ENCODE measurements at places on chromosomes 7 and 10.

DNA sequence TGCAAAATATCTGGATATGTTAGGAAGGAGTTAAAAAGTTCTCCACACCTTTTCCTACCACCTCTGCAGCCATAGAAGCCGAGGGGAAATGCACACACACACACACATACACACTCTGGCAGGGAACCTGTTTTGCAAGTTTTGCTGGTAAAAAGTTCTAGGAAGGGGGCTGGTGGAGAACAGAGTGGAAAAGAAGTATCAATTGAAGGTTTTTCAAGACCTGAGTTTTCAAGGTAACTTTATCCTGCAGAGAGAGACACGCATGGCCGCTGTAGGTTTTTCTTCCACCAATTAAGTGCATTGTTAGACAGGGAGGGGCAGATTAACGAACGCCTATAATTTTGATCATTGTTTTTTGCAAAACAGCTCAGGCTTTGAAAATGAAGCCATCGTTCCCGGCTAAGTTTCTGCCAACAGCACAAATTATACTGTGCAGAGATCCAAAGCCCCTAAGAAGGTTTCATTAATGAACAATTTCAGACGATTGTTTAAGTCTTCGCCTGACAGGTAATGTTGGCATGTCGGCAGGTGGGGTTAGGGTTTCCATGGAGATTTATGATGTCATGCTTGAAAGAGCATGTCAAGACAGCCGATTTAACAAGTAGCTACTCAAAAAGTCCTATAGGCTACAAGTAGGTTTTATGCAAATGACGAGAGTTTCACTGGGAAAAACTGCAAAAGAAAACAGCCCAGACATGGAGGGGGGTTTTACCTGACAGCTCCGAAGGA lies 29.7 kb downstream of the KIAA1217 start:
- DNase-seq: no peak

DNA sequence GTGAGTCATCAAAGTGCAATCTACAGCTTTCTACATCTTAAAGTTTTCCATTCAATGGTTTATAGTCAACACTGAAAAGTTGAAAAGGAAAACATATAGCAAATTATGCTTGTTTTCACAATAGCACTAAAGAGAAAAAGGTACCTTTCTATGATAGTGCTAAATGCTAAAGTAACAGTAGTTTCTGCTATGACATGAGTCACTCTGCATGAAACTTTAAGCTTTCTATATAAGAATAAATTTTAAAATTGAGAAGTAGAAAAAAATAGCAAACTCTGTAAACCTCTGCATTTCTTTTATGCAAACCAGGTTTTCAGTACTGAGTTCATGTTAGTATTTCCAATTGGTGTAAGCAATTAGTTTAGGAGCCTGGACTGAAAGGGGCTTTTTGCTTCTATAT lies 31.2 kb upstream of the TMEM168 start:
- no peak for DNase-seq

DNA sequence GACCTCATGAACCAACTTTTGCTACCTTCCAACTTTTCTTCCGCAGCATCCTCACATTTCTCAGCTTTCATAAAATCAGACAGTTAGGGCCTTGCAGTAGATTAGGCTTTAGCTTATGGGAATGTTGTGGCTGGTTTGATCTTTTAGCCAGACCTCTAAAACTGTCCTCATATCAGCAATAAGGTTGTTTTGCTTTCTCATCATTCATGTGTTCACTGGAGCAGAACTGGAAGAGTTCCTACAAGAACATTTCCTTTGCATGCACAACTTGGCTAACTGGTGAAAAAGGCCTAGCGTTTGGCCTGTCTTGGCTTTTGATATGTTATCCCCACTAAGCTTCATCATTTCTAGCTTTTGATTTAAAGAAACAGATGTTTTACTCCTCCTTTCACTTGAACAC lies 130.0 kb upstream of the LRRTM3 start:
- no peak for DNase-seq

DNA sequence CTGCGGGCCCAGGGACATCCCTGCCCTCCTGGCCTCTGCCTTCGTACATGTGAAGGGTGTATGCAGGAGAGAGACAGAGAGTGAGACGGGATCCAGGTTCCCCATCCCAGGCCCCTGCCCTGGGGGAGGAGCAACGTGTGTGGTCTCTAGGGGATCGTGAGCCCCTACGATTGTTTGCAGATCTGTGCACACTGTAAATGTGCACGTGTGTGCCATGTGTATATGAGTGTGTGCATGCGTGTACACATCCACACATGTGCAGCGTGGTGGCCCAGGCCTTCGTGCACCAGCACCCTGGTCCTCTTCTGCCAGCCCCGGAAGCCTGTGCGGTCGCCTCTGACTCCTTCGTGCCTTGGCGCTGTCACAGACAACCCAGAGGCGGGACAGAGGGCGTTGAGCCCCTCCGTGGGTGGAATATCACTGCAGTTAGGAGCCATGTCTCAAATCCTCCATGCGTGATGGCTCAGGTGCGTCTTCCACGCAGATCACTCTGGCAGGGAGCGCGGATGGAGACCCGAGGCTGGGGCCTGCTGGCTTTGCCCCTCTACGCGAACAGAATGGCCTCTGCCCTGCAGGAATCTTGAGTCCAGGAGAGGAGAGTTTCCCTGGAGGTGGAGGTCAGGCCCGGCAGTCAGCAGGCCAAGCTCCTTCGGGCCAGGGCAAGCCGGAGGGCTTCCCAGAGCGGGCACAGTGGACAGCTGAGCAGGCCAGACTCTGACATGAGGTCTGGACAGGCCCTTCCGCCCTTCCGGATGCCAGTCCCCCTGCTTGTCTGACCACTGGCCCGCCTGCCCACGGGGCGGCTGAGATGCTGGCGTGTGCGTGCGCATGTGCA lies 97.5 kb downstream of the UNCX start:
- DNase-seq: no peak

GRCh38 chr10:86671985-86672710 lies 3.8 kb downstream of the LDB3 start:
- no peak for DNase-seq

GRCh38 chr7:98238076-98238475 lies 14.0 kb downstream of the TECPR1 start:
- DNase-seq: no peak

- DNase-seq: no peak
Measured at GRCh38 chr10:80596391-80597257, 58.9 kb downstream of the SH2D4B start.

DNA sequence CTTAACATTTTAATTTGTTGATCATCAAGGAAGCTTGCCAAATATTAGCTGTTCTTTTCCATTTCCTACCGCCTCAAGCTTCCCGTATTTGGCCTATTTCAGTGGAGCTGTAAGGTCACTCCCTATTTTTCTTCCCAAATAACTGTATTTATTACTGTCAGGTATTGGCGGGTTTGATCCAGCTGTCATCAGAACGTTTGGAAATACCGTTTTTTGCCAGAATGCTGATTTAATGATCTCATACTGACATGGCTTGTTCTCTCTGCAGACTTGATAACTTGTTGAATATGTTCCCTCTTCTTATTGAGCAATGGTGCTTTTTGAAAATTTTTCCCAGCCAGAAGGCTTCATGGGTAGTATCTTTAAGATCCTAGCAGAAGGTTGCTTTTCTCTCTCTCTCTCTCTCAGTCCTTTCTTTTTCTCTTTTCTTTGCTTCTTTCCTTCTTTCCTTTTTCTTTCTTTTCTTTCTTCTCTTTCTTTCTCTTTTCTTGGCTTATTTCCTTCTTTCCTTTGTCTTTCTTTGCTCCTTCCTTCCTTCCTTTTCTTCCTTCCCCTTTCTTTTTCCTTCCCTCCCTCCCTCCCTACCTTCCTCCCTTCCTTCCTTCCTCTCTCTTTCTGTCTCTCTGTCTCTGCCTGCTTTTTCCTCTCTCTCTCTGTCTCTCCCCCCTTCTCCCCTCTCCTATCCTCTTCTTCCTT lies 42.1 kb downstream of the CUX1 start:
- no peak for DNase-seq

DNA sequence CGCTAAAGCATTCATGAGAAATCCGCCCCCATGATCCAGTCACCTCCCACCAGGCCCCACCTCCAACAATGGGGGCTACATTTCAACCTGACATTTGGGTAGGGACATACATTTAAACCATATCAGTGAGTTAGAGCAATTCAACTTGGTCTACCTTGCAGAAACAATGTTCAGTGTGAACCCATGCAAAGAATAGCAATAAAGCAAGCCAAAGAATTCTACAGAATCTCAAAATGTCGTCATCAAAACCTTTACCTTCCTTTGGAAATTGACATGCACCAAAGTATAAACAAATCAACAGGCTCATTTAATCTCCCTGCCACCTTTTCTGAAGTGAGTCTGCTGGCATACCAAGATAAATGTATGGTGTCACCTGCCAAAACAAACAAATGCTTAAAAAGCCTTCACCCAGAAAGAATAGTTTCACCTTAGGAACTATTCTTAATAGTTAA lies 68.8 kb upstream of the ABLIM1 start:
- DNase-seq: no peak

GRCh38 chr10:93110472-93111146 lies 36.9 kb downstream of the CYP26A1 start:
- DNase-seq: no peak

DNA sequence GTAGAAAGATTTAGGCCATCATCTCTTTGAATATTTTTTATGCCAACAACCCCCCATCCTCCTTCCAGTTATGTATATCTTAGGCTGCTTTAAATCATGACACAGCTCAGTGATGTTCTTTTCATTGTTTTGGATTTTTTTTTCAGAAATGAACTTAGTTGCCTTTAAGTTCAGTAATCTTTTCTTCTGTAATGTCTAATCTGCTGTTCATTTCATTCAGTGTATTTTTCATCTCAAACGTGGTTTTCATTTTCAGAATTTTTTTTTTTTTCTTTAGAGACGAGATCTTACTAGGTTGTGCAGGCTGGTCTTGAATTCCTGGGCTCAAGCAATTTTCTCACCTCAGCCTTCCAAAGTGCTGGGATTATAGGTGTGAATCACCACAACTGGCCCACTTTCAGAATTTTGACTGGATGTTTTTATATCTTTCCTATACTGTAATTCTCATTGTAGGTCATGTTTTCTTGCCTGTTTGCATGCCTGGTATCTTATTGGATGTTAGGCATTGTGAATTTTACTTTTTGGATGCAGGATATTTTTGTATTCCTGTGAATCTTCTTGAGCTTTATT lies 8.1 kb downstream of the ZNF487 start:
- no peak for DNase-seq

DNA sequence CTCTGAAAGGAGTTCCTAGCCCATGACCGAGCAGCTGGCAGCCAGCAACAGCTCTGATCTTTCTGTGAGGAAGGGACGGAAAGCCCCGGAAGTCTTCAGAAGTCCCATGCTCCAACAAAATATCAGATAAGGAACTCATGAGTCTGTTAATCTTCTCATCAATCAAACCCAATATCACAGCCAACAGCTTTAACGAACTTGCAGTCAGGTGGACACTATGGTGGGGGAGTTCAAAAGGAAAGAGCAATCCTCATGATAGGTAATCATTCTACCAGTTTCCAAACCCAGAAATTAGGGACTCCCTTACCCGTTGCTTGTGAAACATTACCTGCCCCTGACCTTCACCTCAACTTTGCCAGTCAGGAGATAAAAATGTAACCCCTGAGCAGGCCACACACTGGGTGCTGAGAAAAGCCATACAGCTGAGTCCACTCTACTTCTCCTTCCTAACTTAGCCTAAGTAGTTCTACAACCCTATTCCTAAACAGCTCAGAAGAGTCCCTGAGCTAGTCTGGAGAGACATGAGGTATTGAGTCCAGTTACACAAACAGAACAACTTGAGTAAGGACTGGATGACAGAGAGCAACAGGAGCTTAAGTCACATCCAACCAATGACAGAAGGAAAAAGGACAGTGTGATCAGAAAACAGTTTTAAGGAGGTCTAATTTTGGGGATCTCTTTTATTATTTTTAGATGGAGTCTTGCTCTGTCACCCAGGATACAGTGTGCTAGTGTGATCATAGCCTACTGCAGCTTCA lies 2.2 kb downstream of the NDST2 start:
- DNase-seq: no peak

DNA sequence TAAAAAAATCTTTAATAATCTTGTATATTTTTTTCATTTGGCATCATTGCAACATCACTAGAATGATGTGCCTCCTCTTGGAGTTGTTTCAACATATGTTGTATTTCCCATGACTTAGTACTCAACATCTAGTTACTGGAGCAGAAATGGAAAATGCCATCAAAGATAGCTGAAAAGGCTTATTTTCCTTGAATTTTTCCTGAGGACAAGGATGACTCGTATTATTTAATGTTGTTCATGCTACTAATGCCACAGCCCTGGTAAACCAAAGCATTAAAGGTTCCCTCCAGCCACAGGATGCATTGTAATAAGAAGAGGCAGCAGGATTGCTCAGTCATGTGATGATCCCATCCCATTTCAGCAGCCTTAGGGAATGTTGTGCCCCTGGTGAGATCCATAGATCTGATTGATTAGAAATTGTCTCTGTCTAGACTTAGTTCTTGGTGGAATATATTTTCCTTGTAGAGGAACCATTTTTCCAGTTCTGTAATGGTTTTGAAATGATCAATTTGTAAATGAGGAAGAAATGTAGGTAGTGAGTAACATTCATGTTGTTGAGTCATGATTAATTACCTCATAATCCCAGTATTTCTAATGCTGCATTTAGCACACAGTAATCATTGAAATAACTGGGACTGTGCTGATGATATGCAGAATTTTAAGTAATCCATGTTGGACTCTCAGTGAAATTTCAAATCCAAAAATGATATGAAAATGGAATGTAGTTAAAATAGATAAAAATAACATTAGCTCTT lies 91.3 kb upstream of the SMIM30 start:
- no peak for DNase-seq

- DNase-seq: no peak
Measured at GRCh38 chr7:13109201-13109600, 421.8 kb downstream of the ARL4A start.

GRCh38 chr7:70578131-70578530 lies 553.8 kb upstream of the GALNT17 start:
- DNase-seq: no peak

GRCh38 chr7:16929146-16929762 lies 47.5 kb upstream of the AGR3 start:
- DNase-seq: no peak

DNA sequence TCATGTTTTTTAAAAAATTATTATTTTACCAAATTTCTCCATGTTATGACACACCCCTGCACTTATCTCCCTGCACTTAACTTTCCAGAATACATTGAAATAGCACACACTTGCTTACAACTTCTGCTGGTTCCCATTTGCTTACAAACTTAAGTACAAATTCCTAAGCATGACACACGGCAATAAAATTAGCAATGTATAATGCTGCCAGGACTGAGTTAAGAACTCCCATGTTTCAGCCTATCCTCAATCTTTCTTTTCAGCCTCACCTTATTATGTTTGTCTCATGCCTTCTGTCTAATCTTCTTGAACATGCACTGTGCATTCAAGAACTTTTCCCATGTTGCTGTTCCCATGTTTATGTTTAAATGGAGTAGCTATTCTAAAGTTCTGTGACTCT lies 40.8 kb downstream of the PRPS1L1 start:
- DNase-seq: no peak
